ENCODE measurements at places on chromosomes 11 and 22.

GRCh38 chr11:41134971-41135370 is 324.5 kb downstream of the LRRC4C start:
- DNase-seq = no peak

DNA sequence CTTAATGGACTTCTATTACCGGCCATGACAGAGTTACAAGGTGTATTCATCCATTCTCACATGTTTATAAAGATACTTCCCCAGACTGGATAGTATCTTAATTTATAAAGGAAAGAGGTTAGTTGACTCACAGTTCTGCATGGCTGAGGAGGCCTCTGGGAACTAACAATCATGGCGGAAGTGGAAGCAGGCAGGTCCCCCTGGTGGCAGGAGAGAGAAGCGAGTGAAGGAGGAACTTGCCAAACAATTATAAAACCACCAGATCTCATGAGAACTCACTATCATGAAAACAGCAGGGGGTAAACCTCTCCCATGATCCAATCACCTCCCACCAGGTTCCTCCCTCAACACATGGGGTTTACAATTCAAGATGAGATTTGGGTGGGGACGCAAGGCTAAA is 170.0 kb upstream of the PDGFD start:
- DNase-seq = no peak

- DNase-seq = no peak
Observed at GRCh38 chr11:66727282-66728037, 1.6 kb downstream of the SPTBN2 start.

DNA sequence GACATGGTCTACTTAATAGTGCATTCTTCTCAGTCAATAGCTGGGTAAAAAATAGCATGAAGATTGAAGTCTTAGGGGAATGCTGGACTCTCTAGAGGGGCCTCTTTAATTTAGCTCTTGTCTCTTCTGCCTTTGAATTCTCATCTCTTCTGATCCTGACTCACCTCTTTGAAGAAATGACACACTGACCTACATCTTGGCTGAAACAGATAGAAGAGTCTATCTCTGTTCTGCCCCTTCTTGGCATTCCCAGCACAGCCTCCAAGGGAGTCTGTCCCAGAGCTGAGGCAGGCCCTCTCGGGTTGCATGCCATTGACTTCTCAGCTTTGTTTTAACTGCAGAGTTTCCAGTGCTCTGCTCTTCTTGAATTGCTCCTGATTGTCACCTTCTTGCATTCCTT is 55.7 kb downstream of the PTPRJ start:
- no peak for DNase-seq

- no peak for DNase-seq
Observed at GRCh38 chr11:117220999-117221774, 10.7 kb downstream of the PCSK7 start.

Data from activated naive CD4-positive, alpha-beta T cell (primary cell).